ENCODE measurements at places on chromosomes 12 and 14.

GRCh38 chr14:45641541-45641940 is 388.5 kb upstream of the MIS18BP1 start:
- DNase-seq = no peak

DNA sequence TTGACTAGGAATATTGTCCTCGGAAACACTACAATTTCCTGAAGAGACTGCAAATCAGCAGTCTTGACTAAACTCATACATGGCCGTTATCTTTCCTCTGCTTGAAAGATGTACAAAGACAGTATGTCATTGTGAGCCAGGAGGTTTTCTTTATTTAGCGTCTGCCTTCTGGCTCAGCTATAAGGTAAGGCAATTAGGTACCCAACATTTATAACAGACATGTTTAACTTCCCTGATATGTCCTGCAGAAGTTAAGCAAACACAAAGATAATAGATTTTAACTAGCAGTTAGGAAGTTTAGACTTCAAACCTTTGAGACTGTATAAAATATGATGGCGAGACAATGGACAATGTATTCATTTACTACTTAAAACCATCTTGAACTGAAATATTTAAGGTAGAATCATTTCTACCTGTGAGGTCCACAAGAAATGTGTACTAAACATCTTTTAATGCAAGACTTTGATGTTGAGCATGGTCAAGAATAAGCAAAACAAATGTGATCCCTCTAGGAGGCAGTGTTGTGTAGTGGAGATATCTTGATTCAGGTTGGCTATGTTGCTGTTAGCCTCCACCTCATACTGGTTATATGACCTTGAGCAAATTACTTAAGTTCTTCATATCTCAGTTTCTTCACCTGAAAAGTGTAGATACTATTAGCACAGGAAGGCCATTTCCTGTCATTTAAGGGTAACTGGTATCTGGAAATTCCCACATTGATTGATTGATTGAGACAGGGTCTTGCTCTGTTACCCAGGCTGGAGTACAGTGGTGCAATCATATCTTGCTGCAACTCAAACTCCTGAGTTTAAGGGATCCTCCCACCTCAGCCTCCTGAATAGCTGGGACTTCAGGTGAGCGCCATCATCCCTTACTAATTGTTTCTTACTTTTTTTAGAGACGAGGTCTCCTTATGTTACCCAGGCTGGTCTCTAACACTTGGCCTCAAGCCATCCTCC is 96.3 kb upstream of the EEA1 start:
- DNase-seq = no peak

- DNase-seq = no peak
These were observed 18.5 kb downstream of the UTP20 start for GRCh38 chr12:101298426-101298825.

DNA sequence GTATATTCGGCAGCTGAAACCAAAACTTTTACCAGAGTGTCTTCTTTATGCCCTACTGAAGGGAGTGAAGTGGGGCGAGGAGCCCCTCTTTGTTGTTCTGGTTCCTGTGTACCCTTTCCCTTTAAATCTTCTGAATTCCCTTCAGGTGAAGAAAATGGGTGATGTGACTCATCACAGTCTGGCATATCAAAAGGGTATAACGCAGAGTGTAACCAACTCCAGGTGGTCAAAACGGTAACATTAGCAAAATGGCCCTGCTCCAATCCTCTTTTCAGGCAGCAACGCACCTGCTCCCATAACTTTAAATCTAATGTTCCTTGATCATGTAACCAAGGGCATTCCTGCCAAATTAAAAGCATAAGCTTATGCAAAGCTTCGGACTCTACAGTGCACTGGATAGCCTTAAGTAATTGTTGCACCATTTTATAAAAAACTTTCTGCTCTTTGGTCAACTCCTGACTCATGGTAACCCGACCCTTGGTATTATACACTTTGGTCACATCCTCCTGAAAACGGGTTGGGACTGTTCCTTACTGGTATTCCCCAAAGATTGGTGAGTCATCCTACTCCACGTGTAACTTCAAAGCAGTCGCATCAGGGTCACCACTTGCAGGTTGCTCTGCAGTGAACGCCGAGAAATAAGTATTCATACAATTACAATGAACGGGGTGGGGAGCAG is 83.1 kb downstream of the KCNMB4 start:
- no peak for DNase-seq

GRCh38 chr12:14885718-14886221 is at the start of gene MGP:
Gene MGP, minus strand, starts transcription at chr12:14885854. Its CDS starts 63 bp downstream, at chr12:14885791.
- no peak for DNase-seq
